ENCODE measurements at places on chromosomes 3 and 15.

DNA sequence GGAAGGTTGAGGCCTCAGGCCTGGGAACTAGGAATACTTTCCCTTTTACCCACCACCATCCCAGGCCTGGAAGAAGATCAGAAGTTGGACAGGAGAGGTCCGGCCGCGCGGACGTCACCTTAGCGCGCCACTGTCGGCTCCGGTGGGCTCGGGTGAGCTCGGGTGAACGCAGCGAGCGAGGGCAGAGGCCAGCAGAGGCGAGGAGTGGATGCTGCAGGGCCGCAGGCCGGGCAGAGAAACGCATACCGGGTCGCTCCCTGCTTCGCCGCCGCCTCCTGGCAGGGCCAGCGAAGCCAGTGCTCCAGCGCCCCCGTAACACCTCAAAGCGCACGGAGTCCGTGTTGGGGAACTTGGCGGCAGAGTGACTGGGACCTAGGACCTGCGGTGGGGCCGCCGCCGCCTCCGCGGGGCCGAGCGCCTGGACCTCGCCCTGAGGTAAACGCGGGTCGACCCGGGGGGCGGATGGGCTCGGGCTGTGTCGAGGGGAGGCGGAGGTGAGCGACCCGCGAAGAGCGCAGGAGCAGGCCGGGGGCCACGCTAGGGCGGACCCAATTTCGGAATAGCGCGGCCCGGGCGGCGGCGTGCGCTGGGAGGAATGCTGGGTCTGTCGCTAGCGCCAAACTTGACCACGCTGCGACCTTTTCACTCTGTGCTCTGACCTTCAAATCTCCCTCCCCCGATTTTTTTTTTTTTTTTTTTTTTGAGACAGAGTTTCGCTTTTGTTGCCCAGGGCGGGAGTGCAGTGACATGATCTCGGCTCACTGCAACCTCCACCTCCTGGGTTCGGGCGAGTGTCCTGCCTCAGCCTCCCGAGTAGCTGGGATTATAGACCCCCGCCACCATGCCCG lies 1.6 kb downstream of the CYP11A1 start:
- DNase-seq: peak; percentile 66

DNA sequence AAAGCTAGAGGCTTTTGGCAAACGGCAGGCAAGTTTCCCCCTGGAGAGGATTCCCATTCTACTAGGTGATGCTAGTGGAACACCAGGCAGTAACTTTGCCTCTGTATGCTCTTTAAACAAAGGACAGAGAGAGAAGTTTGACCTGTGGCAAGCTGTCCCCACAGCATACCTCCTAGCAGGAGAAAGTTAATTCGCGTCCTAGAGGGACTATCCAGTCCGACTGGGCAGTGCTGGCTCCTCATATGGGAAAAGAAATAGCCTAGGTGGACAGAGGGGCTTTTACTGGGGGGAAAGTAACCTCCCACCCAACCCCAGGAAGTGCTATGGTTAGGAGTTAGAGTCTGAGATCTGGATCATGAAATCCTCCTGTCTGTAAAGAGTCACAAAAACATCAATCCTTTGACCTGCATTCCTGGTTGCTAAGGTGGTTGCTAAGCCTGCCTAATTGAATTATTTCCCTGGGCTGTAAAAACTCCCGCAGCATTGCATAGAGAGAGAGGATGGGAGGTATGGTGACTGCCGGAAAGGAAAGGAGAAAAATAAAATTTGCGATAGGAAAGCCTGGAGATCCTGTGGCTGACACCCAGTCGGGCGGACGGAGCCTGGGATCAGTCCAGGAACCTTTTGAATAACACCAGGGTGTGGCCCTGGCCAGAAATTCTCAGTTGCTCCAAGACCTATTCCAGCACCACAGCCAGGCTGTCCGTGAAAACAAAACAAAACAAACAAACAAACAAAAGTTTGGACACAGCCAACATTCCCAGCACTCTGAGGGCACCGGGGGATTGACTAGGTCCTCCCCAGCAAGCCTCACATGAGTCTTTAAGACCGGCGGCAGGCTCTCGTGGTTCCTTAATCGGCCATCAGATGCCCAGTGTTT lies 67.7 kb upstream of the ATP11B start:
- DNase-seq: no peak

DNA sequence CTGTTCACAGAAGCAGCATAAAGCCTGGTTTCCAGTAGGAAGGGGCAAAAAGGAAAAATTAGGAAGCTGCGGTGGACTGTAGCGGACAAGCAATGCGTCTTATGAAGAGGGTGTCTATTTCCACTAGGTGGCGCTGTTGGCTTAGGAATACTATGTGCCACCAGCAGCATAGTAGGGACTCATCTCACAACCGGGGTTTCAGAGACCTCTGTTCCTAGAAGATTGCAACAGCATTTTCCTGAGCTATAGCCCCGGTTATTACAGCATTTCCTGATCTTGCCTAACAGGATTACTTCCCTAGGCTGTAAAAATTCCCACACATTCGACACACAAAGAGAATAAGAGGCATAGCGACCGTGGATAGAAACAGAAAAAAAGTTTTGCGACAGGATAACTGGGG lies 683.0 kb downstream of the TBL1XR1 start:
- peak; percentile 57 for DNase-seq

DNA sequence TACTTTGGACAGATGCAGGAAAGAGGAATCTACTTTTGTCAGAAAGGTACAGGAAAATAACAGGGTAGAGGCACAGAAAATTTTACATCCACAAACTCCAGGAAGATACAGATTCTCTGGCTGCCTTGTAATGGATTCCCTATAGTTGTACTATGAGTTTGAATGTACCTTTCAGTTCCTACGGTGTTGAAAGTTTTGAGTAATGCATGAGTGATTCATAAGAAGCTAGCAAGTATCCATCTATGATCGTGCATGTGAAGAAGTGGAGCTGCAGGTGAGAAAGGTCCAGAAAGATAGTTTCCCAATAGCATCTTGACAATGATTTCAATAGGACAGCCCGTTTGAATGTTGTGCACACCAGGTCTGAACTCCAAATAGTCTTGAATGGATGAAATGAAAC lies 786.5 kb upstream of the ROBO1 start:
- no peak for DNase-seq

DNA sequence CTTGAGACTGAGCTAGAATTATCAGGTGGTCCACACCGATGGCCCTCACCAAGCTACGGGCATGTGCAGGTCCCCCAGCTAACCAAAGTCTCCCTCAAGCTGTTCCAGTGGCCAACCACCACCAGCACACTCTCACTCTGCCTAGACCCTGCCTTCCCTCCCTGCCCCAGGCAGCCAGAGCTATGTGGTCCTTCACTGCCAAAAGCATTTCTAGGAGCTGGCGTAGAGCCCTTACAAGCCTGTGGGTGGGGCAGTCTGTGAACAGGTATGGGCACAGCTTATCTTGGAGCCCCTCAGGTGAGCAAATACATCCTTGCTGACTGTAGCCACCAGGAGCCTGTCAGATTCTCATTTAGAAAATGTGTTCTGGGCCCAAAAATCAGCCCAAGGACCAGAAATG lies 159.8 kb upstream of the PPP2R3A start:
- no peak for DNase-seq

DNA sequence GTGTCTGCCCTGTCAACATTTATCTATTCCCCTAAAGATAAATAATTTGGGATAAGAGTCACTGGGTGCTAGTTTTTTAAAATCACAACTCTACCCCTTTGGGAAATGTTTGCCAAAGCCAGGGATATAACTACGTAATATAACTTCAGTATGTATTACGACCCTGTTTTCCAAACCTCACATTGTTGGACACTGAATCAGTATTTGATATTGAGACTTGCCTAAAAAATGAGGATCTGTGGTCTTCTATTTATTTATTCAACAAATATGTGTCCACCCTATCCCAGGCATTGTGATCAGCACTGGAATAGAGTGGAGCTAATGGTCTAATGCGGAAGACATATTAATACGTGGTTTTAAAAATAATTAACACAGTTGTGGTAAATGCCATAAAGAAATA lies 4.5 kb upstream of the MGA start:
- no peak for DNase-seq

DNA sequence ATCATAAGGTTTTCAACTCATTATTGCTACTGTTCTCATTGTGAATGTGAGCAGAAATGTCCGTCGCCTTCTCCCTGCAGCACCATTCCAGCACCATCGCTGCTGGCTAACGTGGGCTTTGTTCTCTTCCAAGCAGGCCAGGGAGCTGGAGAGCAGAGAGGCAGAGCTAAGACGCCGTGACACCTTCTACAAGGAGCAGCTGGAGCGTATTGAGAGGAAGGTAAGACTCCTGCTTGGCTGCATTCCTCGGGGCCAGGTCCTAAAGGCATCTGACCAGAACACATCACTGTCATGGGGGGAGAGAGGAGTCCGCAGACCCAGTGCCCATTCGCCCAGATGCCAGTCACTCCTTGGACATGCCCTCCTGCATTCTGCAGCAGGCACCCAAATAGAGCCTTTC lies 130.4 kb upstream of the PLXNA1 start:
- DNase-seq: no peak

All from fibroblast of the aortic adventitia (primary cell).